ENCODE measurements at places on chromosomes 1 and 21.

DNA sequence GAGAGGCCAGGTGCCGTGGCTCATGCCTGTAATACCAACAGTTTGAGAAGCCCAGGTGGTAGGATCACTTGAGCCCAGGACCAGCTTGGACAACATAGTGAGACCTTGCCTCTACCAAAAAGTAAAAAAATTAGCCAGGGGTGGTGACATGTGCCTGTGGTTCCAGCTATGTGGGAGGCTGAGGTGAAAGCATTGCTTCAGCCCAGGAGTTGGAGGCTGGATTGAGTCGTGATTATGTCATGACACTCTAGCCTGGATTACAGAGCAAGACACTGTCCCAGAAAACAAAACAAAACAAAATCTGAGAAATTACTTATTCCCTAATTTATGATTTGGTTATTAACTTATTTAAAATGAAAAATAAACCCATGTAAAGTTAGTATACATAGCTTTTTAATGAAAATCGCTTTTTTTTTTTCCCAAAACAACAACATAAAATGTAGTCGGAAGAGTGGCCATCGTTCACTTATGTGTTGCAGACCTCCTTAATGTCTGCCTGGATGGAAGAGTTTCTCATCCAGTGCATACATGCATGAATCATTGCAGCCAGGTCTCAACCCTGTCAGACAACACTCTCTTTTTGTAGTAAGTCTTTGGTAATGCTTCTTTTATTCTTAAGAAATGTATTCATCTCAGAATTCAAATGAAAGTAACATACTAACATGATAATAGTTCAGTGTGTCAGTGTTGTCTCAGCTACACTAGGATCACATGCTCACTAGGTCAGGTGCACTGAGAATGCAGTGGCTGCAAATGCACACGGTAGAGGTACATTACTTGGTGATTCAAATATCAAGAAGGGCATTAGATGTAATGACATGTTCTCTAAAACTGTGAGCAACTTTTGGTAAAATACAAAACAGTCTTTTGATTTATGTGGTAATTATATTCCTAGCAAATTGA is 28.0 kb downstream of the ITSN1 start:
- no peak for DNase-seq

DNA sequence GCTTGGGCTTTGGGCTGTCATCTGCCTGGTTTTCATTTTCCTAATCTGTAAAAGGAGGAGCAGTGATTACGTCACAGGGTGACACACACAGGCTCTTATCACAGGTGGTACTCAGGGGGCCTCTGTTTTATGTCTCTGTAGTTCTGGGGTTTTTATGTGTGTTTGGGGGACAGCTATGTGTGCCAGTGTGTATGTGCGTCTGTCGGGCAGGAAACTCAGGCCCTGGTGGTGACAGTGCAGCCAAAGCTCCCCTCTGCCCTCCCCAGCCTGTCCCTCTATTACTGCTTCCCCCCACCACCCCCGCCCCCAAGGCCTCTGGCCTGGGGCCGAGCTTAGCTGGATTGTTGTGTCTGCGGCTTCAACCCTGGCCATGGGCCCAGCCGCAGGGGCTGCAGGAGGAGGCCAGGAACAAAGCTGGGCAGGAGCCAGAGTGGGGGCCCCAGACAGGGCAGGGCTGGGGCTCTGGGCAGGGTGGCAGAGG is 13.3 kb downstream of the MFAP2 start:
- no peak for DNase-seq

DNA sequence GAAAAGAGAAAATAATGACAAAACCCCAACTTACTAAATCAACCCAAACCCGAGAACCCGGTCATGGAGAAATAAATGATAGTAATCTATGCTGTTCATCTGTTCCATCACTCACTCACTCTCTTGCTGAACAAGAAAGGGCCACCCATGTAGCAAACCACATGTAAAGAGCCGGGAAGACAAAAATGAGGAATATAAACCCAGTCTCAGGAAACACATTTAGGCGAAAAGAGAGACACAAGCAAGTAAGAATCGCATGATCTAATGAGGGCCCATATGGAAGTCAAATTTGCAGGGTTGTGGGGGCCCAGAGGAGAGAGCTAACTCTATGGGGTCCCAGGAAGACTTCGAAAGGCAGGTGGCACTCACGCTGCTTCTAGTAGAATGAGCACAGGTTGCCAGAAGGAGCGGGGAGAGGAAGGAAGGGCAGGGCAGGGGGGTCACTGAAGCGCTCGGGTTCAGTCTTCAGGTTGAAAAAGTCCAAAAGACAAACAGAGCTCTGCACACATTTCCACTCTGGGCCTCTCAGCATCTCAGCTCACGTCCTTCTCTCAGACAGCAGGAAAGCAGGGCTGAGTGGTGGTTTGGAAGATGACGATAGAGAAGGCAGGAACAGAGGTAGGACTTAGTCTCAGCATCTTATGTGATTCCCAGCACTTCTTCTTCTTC is 142.9 kb upstream of the KRTAP19-8 start:
- no peak for DNase-seq

DNA sequence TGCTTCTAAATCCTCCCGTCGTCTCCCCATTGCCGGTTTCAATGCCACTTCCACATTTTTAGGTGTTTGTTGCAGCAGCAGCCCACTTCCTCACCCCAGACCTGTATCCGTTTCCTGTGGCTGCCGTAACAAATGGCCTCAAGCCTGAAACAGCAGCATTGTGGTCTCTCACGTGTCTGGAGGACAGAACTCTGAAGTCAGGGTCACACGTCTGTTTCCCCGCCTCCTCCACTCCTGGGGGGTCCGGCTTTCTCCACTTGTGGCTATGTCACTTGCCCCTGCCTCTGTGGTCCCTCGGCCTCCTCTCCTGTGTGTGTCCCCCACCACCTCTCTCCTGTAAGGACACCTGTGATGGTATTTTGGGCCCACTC is 21.8 kb downstream of the TRPM2 start:
- no peak for DNase-seq

DNA sequence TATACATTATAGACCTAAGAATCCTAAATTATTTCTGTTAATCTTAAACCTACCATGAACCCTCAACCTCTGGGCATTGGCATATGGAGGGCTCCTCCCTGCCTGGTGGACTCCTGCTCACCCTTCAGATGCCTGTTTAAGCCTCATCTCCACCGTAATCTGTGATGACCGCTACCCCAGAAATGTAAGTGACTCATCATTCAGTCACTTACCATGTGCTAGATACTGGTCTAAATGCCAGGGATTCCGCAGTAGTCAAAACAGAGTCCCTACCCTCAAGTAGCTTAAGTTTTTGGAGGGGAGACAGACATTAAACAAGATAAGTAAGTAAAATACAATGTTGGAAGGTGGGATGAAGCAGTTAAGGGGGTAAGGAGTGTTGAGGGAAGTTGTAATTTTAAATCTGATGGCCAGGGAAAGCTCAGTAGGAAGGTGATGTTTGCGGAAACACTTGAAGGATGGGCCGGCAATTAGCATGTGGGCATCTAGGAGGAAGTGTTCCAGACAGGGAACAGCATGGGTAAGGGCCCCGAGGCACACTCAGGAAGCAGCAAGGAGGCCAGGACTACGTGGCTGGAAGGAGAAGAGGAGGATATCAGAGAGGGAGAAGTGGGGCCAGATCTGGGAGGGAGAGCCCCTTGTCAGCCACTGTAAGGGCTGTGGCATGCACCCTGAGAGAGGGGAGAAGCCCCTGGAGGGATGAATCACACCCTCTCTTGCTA is 141.7 kb upstream of the HOOK1 start:
- no peak for DNase-seq

GRCh38 chr1:167554028-167554779 is 642 bp upstream of the CREG1 start:
- no peak for DNase-seq

- DNase-seq = no peak
Observed at GRCh38 chr1:237043846-237044636, 2.1 kb downstream of the RYR2 start.

GRCh38 chr1:25989440-25990234 is 8.2 kb downstream of the PAFAH2 start:
- DNase-seq = no peak

GRCh38 chr1:116983678-116984077 is 17.9 kb upstream of the CD101 start:
- no peak for DNase-seq

GRCh38 chr1:95506736-95507414 is 272.9 kb downstream of the RWDD3 start:
- DNase-seq = no peak

GRCh38 chr1:188891958-188892357 is 1585.7 kb downstream of the BRINP3 start:
- DNase-seq = no peak

DNA sequence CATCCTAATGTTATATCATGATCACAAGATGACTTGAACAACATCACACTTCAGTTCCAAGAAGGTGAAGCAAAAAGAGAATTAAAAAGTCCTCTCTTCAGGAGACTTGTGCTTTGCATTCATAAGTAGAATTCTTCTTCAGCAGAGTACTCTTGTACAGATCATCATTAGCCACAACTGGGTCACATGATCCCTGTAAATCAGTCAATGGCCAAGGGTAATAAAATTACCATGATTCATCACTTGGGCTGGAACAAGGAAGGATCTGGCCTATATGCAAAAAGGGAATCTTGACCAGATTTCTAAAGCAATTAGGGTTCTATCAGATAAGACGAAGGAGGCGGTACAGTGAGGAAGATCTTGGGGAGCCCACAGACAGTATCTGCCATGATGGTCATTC is 458.0 kb upstream of the DEPDC1 start:
- DNase-seq = peak; percentile 86

All from NCI-H748 treated with DMSO at 0.1 percent for 48 hours (cell line).